ENCODE measurements at places on chromosomes 11 and 22.

- no peak for DNase-seq
Measured at GRCh38 chr11:107473792-107474191, 16.2 kb upstream of the CWF19L2 start.

- no peak for DNase-seq
Measured at GRCh38 chr11:125112208-125112604, 780 bp upstream of the TMEM218 start.

DNA sequence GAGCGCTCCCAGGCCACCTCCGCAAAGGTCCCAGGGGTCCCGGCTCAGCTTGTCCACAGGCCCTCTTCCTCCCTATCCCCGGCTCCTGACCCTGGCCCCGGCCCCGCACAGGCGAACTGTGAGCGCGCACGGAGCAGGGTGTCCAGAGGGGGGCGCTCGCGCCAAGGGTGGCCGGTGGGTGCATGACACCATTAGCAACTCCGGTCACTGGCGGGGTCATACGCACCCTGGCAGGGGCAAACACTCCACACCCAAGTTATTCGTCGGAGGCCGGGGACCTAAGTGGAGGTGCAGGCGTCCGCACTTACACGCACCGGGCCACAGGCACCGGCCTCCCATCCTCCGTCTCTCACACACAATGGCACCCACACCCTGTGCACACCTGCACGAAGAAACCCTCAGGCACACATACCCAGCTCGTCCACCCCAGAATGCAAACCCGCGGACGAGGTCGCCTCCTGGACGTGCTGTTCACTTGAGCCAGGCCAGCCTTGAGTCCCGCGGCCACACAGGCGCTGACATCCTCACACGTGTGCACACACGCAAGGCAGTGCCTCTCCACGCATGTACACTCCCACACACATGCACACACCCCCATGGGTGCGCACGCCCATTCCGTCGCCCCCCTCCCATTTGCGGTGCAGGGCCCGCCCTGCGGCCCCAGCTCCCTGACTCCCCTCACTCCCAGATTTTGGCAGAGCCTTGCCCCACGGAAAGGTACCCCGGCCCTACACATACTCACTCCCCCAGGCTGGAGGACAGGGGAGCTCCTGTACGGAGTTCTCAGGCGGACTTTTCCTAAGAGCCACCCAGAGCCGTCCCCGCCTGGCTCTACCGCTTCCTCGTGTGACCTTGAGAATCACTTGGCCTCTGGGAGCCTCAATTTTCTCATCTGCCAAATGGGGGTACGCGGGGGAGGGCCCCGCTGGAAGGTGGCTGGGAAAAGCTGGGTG lies at the start of gene RASGRP2:
Gene RASGRP2 (minus strand): TSS at position 552 of the 953 bp plus-strand sequence. CDS start 1,276 bp downstream, outside the sequence.
- peak; percentile 42 for DNase-seq

GRCh38 chr11:110174645-110175310 lies 81.6 kb downstream of the ZC3H12C start:
- DNase-seq: no peak

GRCh38 chr22:32206774-32207758 lies 2.2 kb upstream of the RFPL2 start:
- peak; percentile 90 for DNase-seq

DNA sequence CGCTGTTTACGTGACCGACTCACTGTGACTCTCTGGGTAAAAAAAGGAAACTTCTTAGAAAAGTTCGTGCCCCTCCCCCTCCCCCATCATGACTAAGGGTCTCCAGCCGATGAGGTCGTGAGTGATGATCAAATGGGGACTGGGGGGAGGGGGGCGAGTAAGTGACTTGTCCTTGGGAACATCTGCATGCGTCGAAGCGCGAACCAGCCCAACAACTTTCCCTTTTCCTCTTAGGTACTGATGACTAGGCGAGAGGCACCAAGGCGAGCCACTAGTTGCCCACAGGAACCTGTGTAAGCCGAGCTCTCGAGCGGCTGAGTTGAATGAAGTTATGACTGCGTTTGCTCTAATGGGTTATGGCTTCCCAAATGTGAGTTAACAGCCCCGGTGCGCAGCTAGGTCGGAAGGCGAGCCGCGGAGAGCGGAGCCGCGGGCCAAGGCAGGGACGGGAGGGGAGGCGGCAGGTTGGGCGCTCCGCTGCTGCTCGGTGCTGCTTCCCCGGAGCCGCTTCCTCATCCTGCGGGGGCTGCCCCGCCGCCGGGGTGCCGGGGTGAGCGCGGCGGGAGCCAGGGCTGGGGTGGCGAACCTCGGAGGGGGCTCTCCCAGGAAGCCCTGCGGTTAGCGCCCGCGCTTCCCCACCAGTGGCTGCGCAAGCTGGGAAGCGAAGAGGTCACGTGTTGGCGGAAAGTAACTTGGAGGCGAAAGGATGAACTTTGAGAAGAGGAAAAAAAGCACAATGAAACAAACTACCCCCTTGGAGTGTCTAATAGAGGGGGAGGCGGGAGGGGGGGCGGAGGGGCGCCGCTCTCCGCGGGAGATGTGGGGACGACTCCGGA lies 22.1 kb upstream of the BDNF start:
- DNase-seq: peak; percentile 82

GRCh38 chr11:23359297-23359696 lies 499.0 kb upstream of the CCDC179 start:
- no peak for DNase-seq

- no peak for DNase-seq
Measured at GRCh38 chr22:12697441-12697840, 2830.6 kb upstream of the OR11H1 start.

- DNase-seq: no peak
Measured at GRCh38 chr11:33532720-33533385, 167.8 kb downstream of the C11orf91 start.

DNA sequence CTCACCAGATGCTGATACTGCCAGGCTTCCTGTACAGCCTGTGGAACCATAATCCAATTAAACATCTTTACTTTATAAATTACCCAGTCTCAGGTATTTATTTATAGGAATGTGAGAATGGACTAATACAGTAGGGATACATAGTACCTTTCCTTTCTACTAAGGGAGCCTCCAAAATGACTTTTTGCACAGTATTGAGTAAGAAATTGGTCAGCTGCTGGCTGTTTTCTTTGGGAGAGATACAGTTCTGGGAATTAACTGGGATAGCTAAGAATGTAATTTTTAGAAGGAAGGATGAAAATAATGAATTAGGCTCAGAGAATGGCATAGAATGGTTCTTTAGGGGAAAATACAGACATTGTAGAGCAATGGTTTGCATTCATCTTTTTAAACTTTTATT lies 426.0 kb upstream of the DDI1 start:
- no peak for DNase-seq

DNA sequence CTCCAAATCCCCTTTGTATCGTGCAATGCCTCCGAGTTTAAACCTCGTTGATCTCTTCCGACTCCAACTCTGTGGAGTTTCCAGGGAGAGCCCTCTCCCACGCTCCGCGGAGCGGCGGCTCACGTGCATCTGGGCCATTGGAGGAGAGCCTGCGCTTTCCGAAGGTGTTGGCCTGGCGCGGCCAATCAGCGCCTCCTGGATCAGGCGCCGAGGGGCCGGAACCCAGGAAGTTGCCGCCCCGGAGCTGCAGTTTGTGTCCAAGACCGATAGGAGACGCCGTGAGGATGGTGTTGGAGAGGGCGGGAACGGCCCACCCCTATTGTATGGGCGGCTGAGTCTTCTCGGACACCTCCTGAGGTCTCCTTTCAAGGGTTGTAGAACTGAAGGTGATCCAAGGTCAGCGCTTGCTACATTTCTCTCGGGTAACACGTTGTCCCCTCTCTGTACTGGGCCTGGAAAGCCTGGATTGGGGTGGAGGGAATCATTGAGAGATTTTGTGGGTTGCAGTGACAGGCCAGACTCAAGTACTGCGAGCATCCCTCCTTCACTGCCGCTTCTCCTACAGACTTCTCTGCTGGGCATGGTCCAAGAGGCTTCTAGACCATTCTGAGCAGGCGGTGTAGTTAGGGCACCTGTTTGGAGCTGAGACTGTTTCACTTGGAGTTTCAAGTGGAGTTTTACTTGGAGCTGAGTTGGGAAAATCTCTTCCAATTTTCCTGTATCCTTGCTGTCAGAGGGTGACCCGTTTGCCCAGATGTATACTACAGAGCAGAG lies 1.7 kb downstream of the ADAMTS15 start:
- DNase-seq: peak; percentile 95

DNA sequence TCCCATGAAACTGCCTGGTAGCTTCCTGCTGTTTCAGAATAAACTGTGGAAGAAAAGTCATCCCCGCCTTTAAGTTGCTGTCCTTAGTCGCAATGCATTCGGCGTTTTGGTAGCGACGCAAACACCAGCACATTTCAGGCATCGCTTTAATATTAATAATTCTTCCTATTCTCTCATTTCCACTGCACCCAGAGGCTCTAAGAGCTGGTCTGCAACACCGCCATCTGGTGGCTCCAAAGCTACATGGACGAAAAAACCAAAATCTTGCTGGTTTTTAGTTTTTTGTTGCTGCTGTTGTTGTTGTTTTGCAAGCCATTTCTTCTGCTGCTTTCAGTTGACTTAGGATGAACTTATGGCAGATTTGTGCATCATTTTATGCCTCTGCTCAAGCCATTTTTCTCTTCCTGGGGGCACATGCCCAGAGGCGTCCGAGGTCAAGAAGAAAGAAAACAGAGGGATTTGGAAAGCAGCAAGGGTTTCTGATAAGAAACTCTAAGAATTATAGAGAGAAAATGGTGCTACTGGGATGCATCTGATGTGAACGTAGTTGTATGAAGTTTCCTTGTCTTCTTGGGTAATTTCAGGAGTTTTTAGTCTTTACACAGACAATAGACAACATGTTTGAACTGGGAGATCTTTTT lies 345.4 kb upstream of the KIRREL3 start:
- DNase-seq: peak; percentile 55

- no peak for DNase-seq
Measured at GRCh38 chr22:29901354-29901753, 18.4 kb downstream of the MTMR3 start.

All from mesendoderm (in vitro differentiated cells).